ENCODE measurements at places on chromosomes 5 and 9.

DNA sequence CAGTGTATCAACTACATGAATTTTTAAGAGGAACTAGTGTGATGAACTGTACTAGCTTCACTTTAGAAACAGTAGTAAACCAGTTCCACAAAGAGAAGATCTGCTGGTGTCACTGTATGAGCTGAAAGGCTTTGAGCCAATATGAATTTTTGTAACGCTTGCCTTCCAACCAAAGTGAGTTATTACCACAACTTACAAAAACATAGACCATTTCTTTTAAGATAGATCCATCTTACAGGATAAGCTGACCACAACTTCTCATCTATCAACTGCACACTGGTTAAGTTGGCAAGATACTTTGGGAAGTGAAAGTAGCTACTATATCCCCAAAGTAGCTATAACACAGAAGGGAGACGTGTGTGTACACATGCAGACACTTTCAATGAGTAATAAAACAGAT is 849.6 kb upstream of the DMAC1 start:
- no peak for DNase-seq

- DNase-seq: peak; percentile 32
These were observed 155.5 kb upstream of the NMUR2 start for GRCh38 chr5:152560512-152561137.

DNA sequence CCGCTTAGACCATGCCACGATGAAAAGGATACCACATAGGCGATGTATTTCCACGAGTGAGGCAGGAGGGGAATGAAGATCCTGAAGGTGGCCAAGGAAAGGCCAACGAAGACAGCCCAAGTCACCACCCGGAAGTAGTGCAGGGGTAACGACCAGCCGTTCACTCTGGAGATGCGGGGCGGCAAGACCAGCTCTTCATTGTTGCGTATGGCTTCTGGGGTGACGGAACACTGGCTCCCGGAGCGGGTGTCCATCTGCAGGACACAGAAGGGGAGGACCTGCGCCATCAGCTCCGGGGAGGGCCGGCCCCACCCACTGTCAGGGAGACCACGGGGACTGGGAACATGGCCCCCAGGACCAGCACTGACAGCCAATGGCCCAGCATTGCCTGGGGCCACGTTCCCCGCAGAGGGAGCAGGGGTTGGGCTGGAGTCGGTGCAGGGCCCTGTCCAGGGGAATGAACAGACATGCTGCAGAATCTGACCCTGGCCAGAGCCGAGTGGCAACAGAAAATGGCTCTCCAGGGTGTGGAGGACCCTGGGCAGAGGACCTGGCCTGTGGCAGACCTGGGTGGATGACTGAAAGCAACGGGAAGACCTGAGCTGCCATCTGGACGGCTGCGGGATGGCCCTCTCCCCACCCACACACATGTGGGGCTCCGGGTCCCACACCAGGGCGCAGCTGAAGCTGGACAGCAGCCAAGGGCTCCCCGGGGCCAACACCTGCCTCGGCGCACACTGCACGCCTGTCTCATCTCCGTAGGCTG is 17.7 kb downstream of the ZDHHC11B start:
- no peak for DNase-seq

DNA sequence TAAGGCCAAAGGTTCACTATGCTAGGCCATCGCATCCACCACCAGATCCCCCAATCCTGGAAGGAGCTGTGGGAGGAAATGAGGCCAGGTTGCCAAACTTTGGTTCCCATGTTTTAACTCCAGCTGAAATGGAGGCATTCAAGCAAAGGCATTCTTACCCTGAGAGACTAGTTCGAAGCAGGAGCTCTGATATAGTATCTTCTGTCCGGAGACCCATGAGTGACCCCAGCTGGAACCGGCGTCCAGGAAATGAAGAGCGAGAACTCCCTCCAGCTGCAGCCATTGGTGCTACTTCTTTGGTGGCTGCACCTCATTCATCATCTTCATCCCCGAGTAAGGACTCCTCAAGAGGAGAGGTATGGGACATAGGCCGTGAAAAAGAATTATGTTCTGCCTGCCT is 75.6 kb downstream of the GAPVD1 start:
- DNase-seq: no peak

DNA sequence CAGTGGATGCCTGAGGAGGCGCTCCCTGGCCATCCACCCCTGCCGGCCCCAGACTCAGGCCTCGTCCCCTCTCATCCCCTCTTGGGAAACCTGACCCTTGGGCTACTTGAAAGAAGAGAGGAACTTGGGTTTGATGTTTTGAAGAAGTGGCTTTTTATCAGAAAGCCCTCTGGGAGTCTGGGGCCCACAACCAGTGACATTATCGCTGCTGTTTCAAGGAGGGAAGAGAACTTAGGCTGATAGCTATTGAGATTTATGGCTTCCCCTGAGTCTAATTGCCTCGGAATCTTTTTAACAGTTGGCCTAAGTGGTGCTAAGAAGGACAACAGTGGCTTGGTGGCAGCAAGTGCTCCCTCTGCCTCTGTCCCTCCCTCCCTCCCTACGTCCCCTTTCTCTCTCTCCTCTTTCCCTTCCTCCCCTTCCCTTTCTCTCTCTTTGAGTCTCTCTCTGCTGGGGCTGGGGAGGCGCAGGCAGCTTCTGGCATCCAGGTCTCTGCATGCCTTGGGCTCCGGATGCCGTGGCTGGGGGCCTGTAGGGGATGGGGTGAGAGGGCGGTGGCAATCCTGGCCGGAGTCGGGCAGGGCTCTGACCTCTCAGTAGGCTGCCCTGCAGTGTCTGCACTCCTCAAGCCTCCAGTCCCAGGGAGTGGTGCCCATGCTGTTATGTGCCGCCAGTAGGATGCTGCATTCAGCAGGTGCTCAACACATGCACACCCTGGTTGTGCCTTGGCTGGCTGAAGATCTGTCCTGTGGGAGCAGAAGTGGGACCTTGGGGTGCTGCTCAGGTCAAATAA is 49.6 kb upstream of the RXRA start:
- no peak for DNase-seq

DNA sequence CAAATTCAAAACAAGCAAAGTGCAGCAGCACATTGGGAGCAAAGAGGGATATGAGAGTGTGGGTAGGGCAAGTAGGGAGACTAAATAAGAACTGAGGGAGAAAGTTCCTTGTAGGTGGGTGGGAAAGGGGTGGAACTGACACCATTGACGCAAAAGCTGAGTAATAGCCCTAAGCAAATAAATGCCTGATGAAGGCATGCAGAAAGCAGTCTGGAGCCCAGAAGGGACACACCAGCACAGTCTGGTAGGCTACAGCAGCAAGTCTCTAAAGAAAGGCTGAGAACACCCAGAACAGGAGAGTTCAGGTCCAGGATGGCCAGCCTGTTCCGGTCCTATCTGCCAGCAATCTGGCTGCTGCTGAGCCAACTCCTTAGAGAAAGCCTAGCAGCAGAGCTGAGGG is at the start of gene INSL4:
TSS of gene INSL4 (plus strand) at position 208 of the 400 bp plus-strand sequence. CDS start at position 313, 105 bp downstream.
- no peak for DNase-seq

DNA sequence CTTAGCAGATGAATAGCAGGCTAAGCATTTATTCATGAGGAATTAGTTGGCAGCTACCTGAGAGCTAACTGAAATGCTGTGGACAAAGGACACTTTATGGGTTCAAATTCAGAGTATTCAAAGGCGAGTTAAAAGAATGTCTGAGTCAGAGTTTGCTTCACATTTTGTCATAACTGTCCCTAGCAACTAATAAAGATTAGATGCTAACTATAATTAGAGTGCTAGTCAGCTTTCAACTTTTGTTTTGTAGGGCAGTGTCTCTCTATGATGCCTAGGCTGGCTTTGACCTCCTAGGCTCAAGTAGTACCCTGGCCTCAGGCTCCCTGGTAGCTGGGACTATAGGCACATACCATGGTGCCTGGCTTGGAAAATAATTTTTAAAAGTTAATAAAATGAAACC is 4.6 kb downstream of the SMC5 start:
- no peak for DNase-seq

DNA sequence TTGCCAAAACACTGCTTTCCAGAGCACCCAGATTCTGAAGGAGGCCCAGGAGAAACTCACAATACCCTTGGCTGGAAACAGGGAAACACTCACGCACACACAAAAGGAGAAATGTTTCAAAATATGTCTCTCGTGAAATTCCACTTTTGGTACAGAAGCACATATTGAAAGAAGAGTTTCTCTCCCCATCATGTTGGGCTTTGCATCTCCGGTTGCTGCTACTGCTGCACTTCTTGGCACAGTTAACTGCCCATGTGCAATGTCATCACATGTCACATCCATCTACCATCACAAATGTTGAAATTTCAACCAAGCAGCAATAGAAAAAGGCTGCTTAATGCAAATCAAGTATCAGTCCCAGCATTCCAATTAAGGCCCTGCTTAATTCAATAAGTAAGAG is 72.1 kb downstream of the ABCA1 start:
- DNase-seq: no peak

GRCh38 chr5:18675041-18675440 is 1040.8 kb downstream of the TAF11L14 start:
- no peak for DNase-seq

DNA sequence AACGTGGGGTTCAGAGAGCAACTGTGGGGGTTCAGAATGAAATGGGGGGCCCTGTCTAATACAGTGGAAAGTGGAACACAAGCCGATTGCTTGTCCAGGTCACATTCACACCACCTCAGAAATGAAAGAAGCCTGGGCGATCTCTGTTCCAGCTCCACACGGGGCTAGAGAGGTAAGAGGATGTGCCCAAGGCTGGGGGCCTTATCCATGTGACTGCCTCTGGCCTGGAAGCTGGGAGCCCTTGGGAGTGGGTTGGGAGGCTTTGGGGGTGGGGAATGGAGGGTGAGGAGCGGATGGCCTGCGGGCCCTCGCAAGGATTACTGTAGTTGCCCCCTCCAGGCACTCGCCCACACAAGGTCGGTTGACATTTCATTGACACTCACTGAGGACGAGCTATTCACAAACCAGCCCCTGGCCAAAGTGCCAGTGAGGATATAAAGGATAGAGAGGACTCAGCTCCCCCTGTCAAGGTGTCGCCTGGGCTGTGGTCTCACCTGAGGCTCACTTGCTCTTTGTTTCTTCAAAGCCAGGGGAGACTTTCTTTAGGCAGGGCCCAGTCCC is 86.7 kb downstream of the LIFR start:
- no peak for DNase-seq

DNA sequence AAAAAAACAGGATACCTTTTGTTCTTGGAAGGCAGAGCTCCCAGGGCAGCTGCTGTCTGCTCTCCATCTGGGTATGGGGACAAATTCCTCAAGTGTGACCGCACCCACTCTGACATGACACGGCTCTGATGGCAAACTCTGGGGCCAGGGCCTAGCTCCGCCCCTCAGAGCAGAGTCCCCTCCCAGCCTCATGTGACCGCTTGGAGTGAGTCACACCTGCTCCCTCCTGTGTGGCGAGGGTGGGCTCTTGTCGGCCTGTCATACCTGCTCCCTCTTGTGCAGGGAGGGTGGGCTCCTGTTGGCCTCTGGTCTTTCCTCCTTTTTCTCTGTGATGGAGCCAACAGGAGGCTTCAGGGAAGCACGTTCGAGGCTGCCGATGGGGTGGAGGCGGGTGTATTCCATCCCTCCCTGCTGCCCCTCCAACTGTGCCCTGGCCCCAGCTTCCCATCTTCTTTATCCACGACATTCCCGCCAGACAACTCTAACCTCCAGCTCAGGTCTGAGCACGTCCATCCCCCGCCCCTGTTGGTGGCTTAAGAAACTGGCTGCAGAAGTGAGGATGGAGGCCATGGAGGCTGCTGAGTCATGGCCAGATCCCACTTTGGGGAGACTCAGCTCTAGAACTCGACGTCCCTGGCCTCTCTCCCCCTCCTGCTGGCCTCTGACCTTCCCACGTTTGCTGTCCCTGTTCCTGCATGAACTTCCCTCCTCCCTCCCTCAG is 65.3 kb downstream of the OLFM1 start:
- no peak for DNase-seq

DNA sequence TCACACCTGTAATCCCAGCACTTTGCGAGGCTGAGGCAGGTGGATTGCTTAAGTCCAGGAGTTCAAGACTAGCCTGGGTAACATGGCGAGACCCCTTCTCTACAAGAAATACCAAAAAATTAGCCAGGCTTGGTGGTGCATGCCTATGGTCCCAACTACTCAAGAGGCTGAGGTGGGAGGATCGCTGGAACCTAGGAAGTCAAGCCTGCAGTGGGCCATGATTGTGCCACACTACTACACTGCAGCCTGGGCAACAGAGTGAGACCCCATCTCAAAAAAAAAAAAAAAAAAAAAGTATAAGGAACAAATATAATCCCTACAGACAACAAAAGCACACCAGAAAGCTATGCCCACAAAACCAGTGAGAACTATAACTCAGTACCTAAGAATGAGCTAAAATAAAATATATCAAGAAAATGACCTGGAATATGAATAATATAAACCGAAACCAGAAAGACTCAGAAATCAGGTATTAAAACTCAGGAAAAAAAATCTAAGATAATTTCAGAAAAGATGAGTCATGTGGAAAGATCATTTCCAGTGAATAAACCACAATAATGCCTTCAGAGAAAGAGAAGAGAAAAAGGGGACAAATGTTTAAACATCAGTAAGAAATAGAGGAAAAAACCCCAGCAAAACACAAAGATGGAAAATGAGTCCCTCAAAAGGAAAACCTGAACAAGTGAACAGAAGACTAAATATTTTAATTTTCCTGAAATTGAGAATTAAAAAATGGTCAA is 57.4 kb downstream of the GOLPH3 start:
- DNase-seq: no peak

DNA sequence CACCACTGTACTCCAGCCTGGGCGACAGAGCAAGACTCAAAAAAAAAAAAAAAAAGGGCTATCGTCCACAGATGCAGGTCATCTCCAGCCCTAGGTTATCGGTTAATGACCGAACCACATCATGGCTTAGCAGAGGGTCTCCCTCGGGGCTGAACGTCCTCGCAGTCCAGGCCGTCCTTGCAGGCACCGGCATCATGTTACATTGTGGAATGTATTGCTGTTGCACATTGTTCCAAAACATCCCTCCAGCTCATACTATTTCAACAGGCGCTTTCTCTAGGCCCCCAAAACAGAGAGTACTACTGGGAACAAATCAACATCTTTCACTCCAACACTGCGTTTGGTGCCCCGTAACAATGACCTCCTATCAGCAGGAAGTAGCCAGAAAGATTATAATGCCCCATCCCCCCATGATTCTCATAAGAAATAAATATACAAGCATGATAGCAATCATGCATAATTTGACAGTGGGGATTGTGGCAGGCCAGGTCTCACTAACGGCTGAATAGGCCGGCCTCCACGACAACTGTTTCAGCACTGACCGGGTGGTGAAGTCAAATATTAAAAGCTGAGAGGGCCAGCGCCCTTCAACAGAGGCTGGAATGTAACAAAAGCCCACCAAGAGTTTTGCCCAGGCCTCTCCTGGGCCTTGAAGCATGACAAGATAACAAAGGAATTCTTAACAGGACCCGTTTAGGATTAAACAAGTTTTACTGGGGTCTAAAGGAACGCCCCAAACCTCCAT is 1.1 kb upstream of the LCN9 start:
- DNase-seq: no peak

Data from substantia nigra (tissue), 51 donors.